ENCODE measurements at places on chromosomes 7 and 10. TPM values are rescaled to one million over a fixed set of nuclear protein-coding genes. Genes with fewer than 3 reads are reported as not detected.

Gene FRMD4A
- polyA plus RNA-seq = 16.6 TPM

Gene C7orf57
- polyA plus RNA-seq = not detected

Gene USP6NL
- 8.8 TPM for polyA plus RNA-seq

Gene RNF148
- polyA plus RNA-seq = 0.08 TPM

Gene ATP6V0A4
- polyA plus RNA-seq = 0.14 TPM

Gene TEX47
- not detected for polyA plus RNA-seq

Gene CCDC172
- polyA plus RNA-seq = not detected
